ENCODE measurements at places on chromosomes 16 and 17.
A peak's percentile ranks its signal among the peaks of the same experiment; 100 is the strongest.

- DNase-seq, result no peak
Measured at GRCh38 chr16:23952128-23952970, 116.6 kb downstream of the PRKCB start.

GRCh38 chr17:17712268-17712924 is 31.1 kb downstream of the RAI1 start:
- no peak for DNase-seq

- no peak for DNase-seq
Measured at GRCh38 chr16:72932050-72932449, 115.9 kb downstream of the ZFHX3 start.

GRCh38 chr17:57577751-57578607 is 167.1 kb downstream of the CCDC182 start:
- DNase-seq, result no peak

DNA sequence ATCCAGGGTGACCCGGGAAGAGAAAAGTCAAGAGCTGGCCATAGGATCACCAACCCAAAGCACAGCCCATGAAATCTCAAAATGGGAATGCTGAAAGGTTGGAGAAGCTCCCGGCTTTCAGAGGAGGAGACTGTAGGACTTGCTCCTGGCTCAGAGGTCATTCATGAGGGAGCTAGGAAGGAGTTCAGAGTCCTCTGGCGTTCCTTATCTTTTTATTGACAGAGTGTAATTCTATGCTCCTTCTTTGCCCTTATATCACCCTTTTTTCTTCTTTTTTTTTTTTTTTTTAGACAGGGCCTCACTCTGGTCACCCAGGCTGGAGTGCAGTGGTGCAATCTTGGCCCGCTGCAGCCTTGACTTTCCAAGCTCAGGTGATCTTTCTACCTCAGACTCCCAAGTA is 27.3 kb upstream of the CNOT1 start:
- DNase-seq, result no peak

DNA sequence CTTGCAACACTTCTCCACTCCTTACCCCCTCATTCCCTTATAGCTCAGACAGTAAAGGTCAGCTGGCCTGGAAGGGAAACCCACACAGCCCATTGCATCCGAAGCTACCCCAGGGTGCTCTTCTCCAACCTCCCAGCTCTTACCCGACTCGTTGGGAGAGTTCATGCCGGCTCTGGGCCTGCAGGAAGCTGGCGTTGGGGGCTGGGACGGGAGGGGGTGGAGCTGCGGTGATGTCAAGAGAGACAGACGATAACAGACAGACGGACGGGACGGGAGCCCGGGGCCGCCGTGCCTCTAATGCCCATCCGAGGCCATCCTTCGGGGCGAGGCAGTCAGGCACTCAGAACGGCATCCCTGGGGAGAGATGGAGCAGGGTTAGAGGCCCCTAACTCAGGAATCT is 6.1 kb downstream of the HDAC5 start:
- no peak for DNase-seq

DNA sequence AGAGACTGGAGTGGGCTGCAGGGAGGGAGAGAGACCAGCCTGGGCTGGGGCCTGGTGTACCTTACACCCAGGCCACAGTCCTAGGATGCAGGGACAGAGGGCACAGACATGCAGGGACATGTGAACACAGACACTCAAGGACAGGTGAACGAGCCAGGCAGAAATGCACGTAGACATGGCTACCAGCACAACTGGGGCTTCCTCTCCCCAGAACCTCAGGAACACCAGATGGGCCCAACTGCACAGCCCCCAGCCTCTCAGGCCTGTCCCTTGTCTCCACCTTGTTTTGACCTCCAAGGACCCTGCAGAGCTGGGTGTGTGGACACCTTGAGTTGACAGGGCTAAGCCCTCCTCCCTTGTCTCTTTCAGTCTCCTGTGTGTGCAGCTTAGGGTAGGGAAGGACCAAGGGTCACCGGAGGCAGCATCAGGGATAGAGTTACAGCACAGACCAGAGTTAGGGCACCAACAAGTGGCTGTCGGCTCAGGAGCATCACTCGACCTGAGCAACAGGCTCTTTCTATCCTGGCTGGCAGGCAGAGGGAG is 9.2 kb downstream of the SEZ6 start:
- DNase-seq, result no peak

- DNase-seq, result no peak
Measured at GRCh38 chr17:20091174-20092029, 82.2 kb downstream of the SPECC1 start.

- DNase-seq, result no peak
Measured at GRCh38 chr17:60330731-60331130, 61.2 kb downstream of the USP32 start.

- no peak for DNase-seq
Measured at GRCh38 chr17:83202002-83203000, 122.9 kb downstream of the METRNL start.

- DNase-seq, result no peak
Measured at GRCh38 chr16:11151156-11151884, 104.7 kb downstream of the SOCS1 start.

- DNase-seq, result no peak
Measured at GRCh38 chr16:17125671-17126070, 345.1 kb downstream of the XYLT1 start.

- DNase-seq, result no peak
Measured at GRCh38 chr17:49918591-49918990, 50.4 kb upstream of the DLX4 start.

- no peak for DNase-seq
Measured at GRCh38 chr17:83090444-83091256, 11.2 kb downstream of the METRNL start.

DNA sequence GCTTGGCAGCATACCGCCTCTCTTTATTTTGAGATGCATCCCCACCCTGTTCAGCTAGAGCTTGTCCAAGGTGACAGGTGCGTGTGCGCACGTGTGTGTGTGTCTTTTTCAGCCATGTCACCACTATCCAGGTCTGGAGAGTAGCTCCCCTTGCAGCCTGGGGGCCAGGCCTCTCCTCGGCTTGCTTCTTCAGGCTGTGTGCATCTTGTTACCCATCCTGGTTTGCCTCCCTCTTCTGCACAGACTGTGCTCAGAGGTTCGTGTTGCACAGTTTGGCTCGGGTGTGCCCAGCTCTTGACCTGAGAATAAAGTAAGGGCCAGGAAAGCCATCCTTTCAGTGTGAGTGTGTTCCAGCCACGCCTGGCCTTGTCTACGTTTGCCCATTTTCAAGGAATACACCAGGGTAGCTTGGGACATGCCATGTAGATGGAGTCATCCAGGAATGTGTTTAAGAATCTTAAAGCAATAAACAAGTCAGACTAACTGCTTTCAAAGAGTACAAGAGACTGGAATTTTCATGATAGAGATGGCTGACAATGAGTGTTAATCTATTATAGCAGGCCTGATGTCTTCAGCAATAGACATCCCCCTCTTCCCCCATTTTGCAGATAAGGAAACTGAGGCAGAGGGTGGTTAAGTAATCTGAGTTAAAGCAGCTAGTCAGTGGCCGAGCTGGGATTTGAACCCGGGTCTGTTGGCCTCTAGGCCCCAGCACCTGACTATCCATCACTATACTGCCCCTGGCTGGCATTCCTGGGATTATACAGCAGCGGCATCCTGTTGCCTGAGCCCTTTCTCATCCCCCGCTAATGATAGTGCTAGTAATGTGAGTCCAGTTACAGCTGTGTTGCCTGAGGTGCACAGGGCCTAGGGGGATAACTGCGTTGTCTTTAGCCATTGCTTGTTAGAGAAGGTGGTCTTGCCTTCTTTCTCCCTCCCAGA is 77.9 kb downstream of the KSR1 start:
- no peak for DNase-seq

DNA sequence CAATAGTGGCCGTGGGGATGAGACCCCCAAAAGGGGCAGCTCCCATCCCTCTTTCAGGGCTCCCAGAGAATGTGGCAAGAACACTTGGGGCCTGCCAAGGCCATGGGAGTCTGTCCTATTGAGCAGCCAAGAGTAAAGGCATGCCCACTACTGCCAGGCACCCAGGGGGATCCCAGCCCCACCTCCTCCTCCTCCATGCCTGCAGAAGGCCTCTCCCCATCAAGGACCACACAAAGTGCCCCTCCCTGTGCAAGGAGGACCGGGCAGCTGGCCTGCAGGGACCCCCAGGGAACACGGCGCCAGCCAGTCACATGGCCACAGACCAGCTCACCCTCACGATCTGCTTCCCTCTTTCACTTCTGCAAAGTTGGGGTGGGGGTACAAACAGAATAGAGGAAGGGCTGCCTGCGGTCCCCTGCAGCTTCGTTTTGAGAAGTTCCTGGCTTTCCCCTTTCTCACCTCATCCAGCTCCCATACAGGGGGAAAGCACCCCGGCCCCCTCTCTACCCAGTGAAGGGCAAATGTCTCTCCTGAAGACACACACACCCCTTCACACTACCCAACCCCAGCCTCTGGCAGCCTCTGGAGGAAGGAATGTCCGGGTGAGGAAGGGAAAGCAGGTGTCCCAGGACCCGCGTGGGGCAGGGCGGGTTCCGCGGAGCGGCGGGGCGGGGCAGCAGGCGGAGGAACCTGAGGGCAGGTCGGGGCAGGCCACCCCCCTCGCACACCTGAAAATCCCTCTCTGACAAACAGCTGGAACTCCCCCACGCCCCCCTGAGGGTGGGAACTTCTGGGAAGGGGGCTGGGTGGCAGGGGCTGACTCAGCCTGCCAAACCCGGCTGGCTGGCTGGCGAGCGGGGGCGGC is 2.0 kb downstream of the PPP1R9B start:
- DNase-seq, result peak; percentile 62

DNA sequence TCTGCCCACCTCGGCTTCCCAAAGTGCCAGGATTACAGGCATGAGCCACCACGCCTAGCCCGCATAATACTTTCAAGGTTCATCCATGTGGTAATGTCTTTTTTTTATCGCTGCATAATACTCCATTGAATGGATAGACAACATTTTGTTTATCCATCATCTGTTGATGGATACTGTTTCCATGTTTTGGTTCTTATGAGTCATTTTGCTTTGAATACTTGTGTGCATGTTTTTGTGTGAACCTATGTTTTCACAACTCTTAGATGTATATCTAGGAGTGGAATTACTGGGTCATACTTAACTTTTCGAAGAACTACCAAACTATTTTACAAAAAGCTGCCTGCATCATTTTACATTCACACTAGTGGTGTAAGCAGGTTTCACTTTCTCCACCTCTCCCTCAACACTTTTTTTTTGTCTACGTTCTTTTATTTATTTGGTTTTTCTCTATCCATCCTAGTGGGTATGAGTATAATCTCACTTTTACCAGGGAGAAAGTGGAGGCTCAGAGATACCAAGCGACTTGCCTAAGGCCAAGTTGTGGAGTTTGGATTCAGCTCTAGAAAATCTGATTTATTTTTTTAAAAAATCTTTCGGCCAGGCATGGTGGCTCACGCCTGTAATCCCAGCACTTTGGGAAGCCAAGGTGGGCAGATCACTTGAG is 151.2 kb downstream of the CMIP start:
- no peak for DNase-seq

DNA sequence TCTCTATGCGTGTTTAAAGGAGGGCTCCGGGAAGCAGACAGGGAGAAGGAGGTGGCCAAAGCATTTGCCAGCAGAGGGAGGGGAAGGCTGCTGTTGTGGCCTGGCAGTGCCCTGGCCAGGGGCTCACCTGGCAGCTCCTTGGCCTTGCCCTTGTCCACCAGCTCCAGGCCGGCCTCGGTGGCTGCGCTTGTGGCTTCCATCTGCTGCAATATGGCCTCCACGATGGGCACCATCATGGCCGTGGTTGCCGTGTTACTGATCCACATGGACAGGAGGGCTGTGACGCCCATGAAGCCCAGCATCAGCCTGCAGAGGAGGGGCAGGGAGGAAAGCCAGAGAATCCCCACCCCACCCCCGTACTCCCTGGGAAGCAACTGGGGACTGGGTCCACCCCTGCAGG is 9.4 kb downstream of the SLC13A5 start:
- DNase-seq, result no peak

DNA sequence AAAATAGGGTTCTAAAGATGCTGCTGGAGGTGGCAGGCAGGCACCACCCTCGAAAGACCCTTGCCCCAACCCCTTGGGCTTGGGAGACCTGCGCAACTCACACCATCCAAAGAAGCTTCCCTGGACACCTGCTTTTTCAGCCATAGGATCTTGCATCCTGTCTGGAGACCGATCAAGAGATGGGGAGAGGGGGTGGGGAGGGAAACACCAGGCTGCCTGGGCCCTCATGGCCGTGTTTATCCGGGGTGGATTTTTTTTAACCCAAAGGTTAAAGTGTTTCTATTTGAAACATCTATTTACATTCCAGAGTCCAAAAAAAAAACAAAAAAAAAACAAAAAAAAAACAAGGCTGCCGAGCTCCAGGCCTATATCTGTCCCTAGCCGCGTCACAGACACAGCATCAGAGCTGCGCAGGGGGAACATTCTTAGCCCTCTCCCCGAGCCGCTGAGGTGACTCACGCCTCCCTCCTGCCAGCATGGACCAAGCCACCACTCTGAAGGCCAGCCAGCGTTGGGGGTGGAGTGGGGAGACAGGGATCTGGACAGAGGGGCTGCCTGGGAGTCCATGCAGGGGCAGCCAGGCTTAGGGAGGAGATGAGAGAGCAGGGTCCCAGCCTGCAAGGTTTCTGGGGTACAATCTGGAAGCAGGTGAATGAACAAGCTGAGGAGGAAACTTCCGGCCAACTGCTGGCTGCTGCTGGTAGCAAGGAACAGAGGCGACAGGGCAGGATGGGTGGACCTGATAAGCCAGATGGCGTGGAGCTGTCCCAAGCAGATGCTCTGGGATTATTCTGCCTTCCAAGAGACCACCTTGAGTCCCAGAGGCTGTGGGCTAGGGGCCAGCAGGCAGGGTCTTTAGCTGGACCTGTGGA is 14.8 kb downstream of the HDAC5 start:
- no peak for DNase-seq

GRCh38 chr16:813204-813915 is 12.8 kb upstream of the GNG13 start:
- DNase-seq, result peak; percentile 41

GRCh38 chr17:50769884-50770283 is 2.6 kb upstream of the ANKRD40CL start:
- DNase-seq, result no peak

DNA sequence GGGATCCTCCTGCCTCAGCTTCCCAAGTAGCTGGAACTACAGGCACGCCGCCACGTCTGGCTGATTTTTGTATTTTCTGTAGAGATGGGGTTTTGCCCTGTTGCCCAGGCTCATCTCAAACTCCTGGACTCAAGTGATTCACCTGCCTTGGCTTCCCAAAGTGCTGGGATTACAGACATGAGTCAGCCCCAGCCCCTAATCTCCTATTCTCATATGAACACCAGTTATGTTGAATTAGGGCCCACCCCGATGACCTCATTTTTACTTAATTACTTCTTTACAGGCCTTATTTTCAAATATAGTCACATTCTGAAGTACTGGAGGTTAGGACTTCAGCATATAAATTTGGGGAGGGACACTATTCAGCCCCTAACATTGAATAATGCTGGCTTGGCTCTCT is 49.2 kb downstream of the ZNRF1 start:
- no peak for DNase-seq

DNA sequence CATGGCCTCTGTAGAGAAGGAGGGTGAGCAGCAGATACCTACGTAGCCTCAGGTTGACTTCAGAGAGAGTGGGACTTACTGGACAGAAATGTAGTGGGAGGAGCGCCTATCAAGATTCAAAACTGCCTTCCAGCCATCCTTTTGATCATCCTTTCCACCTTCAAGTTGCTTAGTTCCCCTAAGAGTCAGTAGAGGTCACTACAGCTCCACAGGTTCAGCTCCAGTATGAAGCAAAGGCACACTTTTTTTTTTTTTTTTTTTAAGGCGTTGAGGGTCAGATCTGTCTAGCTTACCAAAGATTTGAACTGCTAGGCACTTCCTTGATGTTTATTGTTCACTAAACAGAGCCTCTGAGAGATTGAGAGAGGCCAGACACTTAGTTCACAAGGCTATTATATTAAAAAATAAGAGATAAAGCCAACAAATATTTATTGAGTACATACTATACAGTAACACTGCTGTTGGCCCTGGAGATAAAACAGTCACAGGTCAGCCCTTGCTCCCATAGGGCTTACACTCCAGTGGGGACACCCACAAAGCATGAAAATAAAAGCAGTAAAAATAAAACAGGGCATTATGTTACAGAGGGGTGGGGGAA is 3.1 kb downstream of the RNF227 start:
- peak; percentile 23 for DNase-seq

Data from stimulated activated naive CD4-positive, alpha-beta T cell (primary cell).